ENCODE measurements at places on chromosomes 13 and 19.

GRCh38 chr19:31424861-31425620, 75.8 kb upstream of the TSHZ3 start:
- no peak for DNase-seq

GRCh38 chr13:100022798-100023197, 41.2 kb downstream of the ZIC2 start:
- DNase-seq: no peak

DNA sequence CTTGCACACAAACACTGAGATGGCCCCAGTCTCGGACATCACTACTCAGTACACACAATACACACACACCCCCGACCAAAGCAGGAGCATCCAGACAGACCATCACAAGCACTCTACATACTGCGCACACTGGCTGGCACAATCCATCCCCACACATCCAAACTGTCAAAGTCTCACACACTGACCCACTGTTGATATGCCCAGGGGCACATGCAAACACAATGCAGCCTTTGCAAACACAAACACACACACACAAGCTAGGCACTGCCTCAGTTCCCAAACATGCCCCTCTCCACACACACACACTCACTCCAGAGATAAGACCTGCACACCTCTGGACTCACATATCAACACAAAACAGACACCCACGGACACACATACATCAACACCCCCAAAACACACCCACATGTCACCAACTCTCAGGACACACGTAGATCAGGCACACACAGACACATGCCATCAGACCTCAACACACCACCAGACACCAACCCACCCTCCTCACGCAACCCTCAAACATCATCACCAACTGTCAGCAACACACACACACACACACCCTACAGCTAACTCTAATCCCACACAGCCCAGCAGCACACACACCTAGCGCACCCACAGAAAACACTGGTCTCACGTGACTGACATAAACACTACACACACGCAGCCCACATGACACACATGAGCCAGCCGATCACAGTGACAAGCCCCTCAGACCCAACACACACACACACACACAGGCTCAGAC, 1.9 kb downstream of the BBC3 start:
- DNase-seq: peak; percentile 50

- DNase-seq: no peak
Measured at GRCh38 chr13:85508683-85509329, 290.4 kb downstream of the SLITRK6 start.

DNA sequence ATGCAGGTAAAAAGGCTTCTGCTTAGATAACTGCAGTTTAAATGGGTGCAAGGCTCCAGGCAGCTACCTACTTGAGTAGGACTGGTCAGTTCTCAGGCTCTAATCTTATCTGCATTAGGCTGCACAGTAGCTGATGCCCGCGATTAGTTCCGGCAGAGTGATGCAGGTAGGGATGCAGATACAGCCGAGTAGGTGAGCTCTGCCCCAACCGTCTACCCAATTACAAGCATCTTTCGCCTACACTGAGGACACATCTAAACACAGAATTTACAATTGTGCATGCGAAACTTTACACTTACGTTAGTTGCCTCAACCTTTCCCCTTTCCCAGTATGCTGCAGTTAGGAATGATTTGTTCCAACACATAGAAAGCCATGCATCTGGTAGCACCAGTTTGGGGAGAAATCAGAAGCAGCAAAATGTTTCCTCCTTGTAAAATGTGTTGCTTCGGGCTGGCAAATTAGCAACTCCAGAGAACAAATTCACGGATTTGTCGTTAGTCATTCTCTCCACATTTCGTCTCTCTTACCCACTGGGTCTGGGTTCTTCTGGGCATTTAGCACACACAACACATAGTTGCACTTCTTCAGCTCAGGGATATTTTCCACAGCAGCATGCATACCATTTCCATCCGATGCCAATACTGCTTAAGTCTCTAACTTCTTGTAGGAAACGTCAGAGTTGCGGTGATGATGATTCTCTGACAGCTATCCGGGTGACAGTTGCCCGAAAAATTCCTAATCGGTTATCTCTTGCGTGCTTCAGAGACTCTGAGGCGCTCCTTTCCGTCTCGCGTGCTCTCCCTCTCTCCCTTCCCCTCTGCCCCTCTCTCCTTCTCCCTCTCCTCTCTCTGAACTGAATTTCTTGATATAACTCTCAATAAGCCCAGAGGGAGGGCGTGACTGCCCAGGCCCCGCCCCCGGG, at the start of gene PCDH9:
TSS of gene PCDH9 (minus strand) at position 856 of the 923 bp plus-strand sequence. CDS start 1,896 bp downstream, outside the sequence.
- no peak for DNase-seq

- no peak for DNase-seq
Measured at GRCh38 chr13:96696389-96696900, 297.8 kb downstream of the OXGR1 start.

- no peak for DNase-seq
Measured at GRCh38 chr13:24716011-24716410, 35.8 kb downstream of the ATP12A start.

GRCh38 chr19:33152176-33152575, 20.3 kb downstream of the WDR88 start:
- no peak for DNase-seq

DNA sequence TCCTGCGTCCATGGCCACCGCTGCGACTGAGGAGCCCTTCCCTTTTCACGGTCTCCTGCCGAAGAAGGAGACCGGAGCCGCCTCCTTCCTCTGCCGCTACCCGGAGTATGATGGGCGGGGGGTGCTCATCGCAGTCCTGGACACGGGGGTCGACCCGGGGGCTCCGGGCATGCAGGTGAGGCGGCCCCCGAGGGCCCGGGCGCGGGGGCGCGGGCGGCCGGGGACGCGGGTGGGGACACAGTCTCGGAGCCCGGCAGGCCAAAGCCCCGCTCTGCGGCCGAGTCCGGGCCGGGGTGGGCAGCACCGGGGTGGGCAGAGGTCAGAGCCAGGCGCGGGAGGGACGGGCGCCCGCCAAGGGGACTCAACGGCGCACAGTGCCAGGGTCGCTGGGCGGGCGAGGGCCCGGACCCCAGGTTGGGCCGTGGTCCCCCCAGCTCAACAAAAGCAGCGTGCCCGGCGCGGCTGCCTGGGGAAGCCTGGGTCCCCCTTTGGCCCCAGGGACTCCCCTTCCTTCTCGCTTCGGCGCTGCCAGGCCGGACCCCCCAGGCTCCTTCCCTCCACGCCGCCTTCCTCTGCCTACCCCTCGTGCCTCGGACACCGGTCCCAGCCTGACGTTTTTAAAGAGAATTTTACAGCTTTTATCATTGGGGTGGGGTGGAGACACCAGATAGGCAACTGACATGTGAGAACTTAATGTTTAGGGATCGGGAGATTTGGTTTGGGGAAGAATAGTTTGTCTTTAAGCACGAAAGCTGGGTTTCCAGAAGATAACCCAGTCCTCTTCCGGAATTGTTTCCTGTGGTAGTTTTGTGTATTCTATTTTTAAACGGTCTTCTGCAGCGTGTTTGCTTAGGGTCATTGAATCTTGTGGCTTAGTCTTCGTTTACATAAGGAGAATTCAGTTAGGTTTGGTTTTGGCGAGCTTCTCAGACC, 509 bp downstream of the TPP2 start:
- peak; percentile 47 for DNase-seq

DNA sequence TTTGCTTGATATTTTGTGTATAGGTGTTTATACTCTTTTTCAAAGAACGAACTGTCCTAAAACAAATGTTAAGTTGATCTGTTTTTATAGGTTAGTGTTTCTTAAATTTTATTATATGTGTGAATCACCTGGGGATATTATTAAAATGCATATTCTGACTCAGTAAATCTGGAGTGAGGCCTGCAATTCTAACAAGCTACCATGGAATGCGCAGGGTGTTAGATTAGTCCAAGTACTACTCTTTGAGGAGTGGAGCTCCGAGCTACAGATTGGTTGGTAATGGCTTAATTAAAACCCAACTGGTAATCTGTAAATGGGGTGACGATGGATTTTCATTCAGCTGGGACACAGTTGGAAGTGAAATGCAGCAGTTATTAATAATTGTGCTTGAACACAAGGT, 214.1 kb upstream of the UFM1 start:
- DNase-seq: no peak

GRCh38 chr19:1862068-1862423, 1.3 kb downstream of the KLF16 start:
- no peak for DNase-seq

DNA sequence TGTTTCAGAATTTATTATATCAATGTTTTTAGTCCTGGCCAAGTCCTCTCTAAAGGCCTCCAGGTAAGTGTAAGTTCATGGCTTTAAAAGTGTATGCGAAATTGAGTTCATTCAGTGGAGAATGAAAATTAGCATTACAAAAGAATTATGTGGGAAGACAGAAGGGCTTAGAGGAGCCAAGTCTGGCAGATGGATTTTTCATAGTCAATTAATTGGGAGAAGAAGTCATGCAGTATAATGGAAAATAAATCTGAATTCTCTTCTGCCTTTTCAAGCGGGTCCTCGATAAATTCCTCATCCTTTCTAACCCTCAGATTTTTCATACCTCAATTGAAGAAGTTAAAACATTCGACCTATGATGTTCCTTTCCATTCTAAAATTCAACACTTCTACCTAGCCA, 394.2 kb downstream of the ITGBL1 start:
- DNase-seq: no peak

- no peak for DNase-seq
Measured at GRCh38 chr19:30086916-30087315, 144.9 kb downstream of the URI1 start.

DNA sequence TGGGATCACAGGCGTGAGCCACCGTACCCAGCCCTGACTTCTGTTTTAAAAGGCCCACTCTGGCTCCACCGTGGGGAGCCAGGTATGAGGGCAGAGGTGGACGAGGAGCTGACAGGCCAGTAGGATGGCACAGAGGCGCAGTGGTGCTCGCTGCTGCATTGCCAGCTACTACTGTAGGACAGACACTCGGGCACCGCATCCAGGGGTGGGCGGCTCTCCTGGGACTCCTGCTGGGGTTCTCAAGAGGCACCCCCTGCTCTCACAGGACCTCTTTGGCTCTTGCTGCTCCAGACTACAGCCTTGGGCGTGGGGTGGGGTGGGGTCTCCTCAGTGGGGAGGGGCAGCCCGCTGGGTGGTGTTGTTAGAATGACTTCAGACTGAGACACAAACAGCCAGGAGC, 53.4 kb downstream of the LATS2 start:
- no peak for DNase-seq

DNA sequence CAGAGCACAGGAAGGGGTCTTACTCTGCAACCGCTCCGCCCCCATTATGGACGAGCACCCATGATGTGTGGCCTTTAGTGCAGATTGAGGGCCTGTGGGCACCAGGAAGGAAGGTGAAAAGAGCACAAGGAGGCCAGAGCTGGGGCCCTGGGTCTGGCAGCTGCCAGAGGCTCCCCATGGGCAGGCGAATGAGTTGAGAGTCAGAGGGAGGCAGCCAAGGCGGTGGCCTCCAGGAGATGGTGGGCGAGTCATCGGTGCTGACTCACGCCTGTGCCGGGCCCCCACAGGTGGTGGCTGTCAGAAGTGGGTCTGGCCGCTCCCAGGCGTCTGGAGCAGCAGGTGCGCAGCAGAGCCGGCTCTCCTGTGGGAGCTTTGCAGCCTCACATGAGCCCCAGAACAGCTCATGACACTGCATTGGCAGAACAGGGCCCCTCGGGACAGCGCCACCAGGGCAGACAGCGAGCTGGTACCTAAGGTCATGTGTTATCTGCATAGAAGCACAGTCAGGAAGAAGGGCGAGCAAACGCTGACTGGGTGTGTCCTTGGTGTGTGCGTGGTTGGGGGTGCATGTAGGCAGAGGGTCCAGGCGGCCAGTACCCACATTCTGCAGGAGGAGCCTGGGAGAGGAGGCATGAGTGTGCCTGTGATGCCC, 68.8 kb downstream of the CHST8 start:
- no peak for DNase-seq

DNA sequence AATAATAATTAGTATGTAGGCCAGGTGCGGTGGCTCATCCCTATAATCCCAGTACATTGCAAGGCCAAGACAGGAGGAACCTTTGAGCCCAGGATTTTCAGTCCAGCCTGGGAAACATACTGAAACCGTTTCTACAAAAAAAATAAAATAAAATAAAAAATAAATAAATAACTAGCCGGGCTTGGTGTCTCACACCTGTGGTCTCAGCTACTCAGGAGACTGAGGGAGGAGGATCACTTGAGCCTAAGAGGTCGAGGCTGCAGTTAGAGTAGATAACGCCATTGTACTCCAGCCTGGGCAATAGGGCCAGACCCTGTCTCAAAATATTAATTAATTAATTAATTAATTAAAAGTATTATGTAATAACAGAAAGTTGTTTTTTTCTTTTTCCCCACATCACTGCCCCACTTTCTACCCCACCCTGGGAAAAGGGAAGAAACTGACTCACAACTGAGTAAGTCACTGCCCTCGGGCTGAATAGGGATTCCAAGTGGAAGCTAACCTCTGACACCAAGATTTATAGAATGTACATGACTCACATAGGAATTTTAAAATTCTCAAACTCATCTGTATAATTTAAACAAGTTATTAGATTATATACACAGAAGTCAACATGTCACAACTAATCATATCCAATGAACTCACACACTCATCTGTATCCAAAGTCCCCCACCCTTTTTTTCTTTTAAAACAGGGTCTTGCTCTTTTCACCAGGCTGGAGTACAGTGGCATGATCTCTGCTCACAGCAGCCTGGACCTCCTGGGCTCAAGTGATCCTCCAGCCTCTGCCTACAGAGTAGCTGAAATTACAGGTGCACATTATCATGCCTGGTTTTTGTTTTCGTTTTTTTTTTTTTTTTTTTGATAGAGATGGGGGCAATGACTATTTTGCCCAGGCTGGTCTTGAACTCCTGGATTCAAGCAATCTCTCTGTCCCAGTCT, 12.5 kb downstream of the ZNF611 start:
- no peak for DNase-seq

DNA sequence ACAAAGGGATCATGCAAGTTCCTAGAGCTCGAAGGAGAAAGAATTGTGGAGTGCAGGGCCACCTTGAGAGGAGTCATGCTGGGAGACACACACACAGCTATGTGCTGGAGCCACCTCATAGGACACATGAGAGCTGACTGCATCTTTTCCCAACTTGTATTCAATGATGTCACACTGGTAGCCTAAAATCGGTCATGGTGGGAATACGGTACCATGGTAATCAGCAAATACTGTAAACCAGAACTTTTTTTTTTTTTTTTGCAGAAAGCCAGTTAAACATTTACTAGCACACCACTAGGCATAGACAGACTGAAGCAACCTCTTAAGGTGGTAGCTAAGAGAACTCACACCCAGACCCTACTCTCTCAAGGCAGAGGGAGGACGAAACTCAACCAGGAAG, 47.0 kb upstream of the INTS6 start:
- DNase-seq: no peak

GRCh38 chr19:16888629-16889365, at the start of gene F2RL3:
TSS of gene F2RL3 (plus strand) at chr19:16888999. CDS start at chr19:16889190, 191 bp downstream.
- DNase-seq: no peak

DNA sequence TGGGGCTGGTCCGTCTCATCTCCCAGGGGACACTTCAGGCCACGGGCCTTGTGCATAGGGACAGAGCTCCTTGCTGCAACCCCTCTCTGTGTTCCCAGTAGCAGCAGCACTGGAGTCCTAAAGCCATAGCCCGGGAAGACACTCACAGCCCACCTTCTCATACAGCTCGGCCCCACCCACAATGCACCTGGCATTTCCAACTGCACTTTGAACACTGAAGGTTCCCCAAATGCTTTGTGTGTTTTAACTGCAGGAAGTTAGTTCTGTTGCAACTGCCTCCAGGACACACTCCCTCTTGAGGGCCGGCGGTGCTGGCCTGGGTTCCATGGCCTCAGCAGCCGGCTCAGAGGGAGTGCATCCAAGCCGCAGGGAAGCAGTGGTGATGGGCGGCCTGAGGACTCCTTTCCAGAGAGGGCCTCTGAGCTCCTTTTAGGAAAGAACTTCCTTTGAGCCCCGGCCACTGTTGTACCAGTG, 22.7 kb upstream of the TMEM255B start:
- DNase-seq: no peak

- DNase-seq: no peak
Measured at GRCh38 chr13:100951016-100951415, 276.4 kb upstream of the TMTC4 start.

- DNase-seq: no peak
Measured at GRCh38 chr13:103431856-103432255, 365.6 kb upstream of the SLC10A2 start.

Measured in activated T-cell treated with anti-CD3 and anti-CD28 coated beads, Interleukin-2, amount 50 U/mL, for 48 hours (primary cell).